ENCODE measurements at places on chromosomes 5 and 9.

DNA sequence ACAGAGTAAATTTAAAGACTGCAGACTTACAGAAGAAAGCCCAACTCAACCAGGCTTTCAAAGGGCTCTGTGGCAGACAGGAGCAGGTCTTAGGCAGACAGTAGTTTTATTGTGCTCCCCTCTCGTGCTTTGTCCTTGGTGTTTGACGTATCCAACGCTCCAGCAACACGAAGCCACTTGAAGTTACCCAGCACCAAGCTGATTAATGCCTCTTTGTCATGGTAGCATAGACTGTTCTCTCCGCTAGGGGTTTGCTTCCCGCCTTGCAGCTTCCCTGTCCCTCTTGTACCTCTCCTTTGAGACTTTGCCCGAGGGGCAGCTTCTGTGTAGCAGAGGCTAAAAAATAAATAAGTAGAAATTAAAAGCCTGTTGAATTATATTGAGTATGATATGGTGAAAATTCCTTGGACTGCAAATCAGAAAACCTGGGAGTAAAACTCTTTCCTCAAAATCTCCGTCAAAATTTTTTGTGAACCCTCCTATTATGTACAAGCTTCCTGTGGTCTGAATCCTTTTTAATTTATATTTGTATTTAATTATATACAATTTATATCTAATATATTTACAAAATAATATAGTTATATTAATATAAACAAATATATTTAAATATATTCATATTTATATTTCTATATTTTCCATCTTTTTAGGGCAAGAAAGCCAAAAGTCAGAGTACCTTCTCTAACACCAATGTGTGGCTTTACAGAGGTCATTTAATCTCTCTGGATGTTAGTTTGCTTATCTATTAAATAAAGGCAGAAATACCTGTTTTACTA lies 405.4 kb downstream of the DMAC1 start:
- no peak for DNase-seq

DNA sequence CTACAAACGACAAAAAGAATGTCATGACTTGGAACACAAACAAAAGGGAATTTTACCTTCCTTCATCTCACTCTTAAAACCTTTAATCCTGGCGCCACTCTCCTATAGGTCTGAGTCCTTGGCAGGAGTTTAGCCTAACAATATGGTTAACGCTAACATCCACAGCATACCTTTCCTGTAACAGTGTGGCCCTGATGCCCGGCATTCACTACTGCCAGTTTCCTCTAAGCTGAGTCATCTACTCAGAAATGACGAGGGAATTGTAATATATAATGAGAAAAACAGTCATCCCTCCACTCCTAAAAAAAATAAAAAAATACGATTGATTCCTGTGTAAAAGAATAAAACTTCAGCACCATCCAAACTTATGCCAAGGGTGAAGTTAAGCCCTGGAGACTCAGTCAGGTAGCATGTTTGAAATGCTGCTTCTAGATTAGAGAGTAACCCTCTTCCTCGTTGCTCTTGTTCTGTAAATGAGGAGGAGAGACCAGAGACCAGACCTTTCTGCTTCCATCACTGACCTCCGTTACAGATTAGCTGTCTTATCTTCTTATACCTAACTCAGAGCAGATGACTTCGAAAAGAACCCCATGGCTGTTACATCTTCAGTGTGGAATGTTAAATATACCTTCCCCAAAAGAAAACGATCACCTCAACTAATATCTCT lies 37.4 kb downstream of the CCDC125 start:
- DNase-seq = no peak

DNA sequence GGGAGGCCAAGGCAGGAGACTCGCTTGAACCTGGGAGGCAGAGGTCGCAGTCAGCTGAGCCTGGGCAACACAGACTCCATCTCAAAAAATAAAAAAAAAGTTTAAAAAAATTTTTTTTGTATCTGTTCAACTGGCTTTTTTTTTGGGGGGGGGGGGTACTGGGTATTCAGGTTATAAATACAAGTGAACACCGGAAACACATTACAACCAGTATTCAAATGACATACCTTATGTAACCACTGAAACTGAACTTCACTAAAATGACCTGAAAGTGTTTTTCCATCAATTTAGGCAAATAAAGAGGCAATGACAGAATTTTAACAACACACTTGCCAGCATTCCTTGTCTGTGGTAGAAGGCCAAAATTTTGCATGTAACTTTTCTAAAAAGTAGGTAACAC lies 33.5 kb downstream of the STRBP start:
- DNase-seq = no peak

- no peak for DNase-seq
These were observed 41.3 kb downstream of the IRX2 start for GRCh38 chr5:2709976-2710689.

DNA sequence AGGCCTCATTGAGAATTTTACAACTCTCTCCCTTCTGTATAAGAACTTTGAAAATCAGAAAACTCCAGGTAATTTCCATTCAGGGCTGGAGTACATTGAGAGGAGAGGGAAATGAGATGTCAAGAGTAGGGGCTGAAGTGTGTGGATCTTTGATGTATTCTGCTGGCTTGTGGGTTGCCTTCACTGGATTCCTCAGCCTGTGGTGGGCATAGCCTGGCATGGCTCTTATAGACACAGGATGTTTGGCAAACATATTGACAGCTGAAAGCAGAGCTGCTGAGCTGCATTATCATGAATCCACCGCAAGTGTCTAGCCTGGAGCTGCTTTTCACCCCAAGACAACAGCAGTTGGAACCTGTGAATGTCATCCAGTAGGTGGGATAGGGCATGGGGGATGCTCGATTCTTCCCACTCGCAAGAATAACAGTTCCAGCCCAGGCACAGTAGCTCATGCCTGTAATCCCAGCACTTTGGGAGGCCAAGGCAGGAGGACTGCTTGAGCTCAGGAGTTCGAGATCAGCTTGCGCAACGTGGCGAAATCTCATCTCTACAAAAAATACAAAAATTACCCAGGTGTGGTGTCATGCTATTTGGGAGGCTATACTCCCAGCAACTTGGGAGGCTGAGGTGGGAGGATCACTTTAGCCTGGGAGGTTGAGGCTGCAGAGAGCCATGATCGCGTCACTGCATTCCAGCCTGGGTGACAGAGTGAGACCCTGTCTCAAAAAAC lies 36.0 kb upstream of the TTC23L start:
- DNase-seq = no peak

DNA sequence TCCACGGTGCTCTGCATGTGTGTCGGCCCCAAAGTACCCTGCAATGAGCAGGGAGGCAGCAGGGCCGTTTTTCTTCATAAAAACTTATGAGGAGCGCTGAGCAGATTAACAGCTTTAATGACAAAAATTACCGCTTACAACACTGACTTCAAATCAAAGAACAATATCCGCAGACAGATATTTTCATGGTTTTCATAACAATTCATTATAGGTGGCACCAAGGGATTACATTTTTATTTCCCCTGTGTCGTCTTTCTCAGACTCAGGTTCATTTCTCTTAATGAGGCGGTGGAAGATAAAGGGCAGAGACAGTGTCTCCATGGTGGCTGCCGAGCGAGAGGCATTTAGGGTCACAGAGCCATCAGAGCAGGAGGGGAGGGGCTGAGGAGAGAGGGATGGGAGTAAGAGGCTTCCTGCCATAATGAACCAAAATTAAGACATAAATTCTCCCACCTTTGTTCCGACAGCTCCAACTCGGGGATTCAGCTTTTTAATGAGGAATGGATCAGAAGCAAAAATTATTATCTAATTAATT lies 240.7 kb upstream of the CLINT1 start:
- no peak for DNase-seq

GRCh38 chr9:89218040-89218928 lies 39.7 kb upstream of the SHC3 start:
- no peak for DNase-seq

GRCh38 chr9:37944671-37945481 lies 40.9 kb upstream of the SLC25A51 start:
- no peak for DNase-seq

DNA sequence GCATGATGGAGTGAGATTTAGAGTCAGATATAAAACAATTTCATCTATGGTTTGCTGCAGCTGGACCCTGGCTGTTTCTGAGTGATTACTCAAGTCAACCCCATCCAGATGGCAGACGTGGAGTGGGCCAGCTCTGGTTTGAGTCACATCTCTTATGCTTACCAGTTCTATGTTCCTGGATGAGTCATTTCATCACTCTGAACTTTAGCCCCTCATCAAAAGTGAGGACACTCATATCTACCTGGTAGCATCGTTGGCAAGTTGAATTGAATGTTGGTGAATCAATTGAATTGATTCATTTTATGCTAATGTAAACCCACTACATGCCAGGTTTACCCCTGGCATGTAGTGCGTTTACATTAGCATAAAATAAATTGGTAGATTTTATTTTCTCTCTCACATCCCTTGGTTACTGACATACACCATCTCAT lies 176.4 kb downstream of the FGF18 start:
- no peak for DNase-seq

GRCh38 chr5:7907612-7908011 lies 38.7 kb downstream of the MTRR start:
- DNase-seq = no peak

DNA sequence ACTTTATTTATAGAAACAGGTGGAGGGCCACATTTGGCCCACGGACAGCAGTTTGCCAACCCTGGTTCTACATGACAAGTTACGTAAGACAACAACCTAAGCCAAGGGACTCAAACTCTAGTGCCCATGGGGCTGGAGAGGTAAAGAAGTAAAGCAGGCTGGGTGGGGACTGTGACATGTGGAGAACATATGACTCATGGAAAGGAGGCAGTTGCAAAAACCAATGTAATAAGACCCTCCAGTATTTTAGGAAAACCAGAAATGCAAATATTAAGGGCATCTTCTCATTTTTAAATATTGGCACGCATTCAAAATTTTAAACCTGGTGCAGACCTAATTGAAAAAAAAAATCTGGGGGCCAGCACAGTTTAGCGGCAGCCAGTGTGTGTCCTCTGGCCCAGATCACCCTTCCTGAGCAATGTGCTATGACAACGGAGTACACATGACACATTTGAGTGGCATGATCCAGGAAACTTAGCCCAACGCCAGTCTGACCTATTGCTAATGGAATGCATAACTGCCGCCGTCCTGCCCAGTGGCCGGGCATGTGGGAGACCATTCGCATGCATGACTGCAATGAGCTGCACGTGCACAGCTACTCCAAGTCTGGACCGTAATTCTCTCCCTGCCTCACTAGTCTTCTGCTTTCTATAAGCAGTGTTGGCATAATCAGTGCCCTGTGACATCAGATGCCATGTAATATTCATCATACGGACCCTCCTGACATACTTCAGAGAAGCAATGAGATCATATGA lies 97.2 kb downstream of the SH3TC2 start:
- no peak for DNase-seq

GRCh38 chr9:86601697-86602096 lies 247.5 kb upstream of the TUT7 start:
- no peak for DNase-seq

- no peak for DNase-seq
These were observed 15.8 kb upstream of the LRRC70 start for GRCh38 chr5:62562867-62563266.

GRCh38 chr5:15932066-15932465 lies 247.5 kb downstream of the MARCHF11 start:
- no peak for DNase-seq

- DNase-seq = peak; percentile 55
These were observed 96.0 kb upstream of the SLC44A1 start for GRCh38 chr9:105148328-105149006.

DNA sequence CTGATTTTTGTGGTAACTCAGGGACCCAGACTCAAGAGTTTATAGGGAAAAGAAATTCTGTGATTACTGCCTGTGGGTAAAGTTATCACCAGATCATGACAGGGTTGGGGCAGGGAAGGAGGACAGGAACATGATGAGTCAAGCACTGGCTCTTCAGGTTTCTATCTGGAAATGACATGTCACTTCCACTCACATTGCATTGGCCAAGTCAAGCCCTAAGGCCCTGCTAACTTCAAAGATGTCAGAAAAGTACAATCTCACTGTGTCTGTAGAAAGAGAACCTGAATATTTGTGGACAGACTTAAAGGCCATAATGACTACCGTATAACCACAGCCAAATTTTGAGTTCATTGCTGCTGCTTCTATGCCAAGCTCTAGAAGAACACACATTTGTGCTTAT lies 187.7 kb downstream of the TLE4 start:
- DNase-seq = no peak
